ENCODE measurements at places on chromosomes 13 and 19. TPM values are rescaled to one million over a fixed set of nuclear protein-coding genes. Genes with fewer than 3 reads are reported as not detected.
A peak's percentile ranks its signal among the peaks of the same experiment; 100 is the strongest.

DNA sequence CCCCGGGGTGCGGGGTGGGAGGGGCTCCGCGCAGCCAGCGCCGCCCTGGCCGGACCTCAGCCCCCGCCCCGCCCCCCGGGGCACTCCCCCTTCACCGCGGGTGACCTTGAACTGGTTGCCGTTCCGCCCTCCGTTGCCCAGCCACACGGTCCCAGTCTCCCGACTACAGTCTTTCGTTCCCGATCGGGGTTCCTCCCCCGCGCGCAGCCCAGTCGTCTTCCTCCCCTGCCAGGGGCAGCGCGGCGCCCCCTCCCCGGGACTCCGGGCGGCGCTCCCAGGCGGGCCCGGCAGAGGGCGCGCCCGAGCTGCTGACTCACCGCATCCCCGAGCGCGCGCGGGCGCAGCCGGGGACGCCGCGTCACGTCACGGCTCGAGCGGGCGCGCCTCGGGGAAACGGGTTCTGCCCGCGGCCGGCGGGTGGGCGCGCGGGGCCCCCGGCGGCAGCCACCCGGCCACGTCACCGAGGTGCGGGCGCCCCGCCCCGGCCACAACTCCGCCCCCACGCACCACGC, 459 bp downstream of the MIDN start:
- DNase-seq = peak; percentile 88

GRCh38 chr19:1001538-1002166, 1.4 kb downstream of the GRIN3B start:
- DNase-seq = peak; percentile 45

SIGLEC12 gene
- 0.27 TPM for total RNA-seq

DNA sequence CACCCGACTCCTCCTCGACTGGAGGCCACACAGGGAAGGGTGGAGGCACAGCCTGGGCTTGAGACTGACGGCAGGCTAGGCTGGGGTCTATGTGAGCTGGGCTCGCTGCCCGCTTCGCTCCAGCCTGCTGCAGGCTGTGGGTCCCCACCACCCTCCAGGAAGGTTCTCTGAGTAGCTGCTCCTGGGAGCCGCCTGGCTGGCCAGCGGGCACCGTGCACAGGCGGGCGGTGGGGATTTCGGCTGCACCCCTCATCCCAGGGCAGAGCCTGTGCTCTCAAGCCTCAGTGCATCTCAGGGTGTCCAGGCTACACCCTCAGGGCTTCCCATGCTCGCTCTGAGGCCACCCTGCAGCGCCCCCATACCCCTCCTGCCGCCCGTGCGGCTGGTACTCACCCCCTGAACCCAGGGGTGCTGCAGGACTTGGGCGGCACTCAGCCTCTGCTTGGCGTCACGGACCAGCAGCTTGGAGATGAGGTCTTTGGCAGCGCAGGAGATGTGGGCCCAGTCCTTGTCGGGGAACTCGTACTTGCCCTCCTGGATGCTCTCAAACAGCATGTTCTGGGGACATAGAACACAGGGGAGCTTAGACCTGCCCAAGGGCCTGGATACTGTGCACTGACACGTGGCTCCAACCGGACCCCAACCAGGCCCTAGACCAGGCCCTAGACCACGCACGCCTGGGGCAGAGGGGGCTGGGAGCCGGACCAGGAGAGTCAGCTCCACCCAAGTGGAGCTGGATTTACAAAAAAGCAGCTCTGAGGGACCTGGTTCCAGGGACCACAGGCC, 10.2 kb downstream of the MKNK2 start:
- DNase-seq = no peak

GRCh38 chr13:36030670-36031331, 100.4 kb downstream of the DCLK1 start:
- no peak for DNase-seq

DNA sequence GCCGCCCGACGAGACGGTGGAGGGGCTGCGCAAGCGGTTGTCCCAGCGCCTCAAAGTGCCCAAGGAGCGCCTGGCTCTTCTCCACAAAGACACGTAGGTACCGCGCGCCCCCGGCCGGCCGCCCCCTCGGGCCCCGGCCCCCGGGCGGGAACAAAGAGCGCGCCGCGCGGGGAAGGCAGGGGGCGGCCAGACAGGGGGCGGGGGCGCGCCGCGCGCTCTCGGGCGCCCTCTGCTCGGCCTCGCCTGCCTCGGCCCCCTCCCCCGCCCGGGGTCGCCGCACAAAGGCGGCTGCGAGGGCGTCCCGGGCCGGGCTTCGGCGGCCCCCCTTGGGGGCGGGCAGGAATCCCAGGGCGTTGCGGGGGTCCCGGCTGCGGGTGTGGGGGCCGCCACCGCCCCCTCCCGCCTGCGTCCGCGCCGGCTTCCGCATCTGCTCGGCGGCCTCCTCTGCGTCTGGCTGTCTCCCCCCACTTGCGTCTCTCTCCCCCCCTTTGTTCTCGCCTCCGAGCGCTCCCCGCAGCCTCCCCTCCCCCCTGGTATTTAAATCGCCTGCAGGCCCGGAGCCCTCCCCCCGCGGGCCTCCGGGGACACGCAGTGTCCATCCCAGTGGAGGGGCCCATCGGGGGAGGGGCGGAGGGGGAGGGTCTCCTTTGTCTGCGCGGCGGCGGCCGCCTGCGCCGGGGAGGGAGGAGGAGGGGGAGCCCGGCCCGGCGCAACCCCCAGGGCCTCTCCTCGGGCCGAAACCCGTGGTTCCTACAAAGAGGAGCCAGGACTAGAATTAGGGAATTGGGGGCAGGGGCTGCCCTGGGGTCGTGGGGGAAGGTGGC, 2.3 kb downstream of the MIDN start:
- DNase-seq = peak; percentile 73

DNA sequence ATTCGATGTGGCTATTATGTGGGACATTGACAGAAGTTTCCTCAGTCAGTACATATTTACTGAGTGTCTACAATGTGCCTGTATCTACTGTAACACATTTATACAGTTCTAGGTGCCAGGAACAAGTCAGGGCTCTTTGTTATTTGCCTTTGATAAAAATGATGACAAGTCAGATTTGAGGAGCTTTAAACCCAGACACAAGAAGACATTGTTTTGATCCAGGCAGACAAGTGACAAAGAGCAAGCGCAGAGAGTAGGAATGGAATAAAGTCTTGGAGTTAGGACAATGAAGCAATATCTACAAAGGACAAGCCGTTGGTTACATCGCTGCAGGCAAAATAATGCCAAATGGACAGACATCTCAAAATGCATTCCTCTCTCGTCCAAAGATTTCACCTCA, 70.1 kb downstream of the ITGBL1 start:
- DNase-seq = no peak

DNA sequence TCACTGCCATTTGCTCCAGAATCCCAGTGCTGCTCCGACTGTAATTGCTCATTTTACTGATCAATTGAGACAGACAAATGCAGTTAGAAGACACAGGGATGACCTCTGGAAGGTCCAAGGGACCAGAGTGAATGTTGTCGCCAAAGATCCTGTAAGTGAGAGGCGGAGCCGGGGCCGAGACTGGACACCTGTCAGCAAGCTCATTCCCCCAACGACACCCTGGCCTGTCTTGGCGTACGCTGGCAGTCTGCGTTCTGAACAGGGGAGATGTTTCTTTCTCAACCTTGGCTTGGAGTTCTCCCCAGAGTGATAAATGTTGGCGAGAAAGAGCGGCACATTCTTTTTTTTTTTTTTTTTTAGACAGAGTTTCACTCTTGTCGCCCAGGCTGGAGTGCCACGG, 24.2 kb downstream of the GADD45B start:
- DNase-seq = no peak

GRCh38 chr19:28500982-28501630, 711.8 kb downstream of the UQCRFS1 start:
- no peak for DNase-seq

DAND5 gene
- not detected for total RNA-seq

DNA sequence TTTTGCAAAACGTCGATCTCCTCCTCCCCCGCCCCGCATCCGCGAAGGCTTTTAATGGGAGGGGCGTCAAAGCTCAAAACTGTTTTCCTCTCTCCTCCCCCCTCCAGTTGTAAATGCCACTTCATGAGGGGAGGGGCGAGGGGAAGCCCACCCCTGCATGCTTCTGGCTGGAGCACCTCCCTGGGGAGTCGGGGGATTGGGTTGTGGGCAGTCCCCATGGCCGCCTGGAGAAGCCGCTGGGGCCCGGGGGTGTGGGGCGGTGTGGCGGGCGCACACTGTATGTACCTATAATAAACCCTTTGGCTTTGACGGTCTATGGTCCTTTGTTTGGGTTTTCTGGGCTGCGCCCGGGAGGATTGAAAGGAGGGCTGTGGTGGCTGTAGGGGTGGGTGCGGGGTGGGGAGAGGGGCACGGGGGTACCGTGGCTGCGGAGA, 505 bp upstream of the SHKBP1 start:
- DNase-seq = no peak

All from naive thymus-derived CD4-positive, alpha-beta T cell (primary cell).